IPS DF 6.9 (cell line): ENCODE measurements at places on chromosomes 5 and 9.
A peak's percentile ranks its signal among the peaks of the same experiment; 100 is the strongest.

- no peak for DNase-seq
Measured at GRCh38 chr5:15690611-15691010, 190.6 kb downstream of the FBXL7 start.

DNA sequence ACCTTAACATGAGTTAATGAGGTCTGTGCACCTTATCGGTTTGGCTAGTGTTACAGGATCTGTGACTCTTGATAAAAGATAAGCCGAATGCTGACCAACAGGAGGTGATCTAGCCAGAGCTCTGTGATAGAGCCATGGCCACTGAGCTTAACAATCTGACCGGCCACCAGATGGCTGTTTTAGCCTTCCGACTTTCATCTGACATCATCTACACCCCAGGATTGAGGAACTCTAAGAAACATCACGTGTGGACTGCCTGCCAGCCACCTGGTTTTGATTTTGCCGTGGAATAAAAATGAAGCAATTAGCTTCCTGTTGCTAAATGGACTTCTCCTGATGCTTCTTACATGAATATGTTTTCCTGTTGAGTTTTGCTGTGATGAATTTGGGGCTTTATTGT, 281.3 kb downstream of the CEMIP2 start:
- peak; percentile 18 for DNase-seq

GRCh38 chr5:33969572-33970452, 14.7 kb downstream of the SLC45A2 start:
- DNase-seq, result peak; percentile 33

DNA sequence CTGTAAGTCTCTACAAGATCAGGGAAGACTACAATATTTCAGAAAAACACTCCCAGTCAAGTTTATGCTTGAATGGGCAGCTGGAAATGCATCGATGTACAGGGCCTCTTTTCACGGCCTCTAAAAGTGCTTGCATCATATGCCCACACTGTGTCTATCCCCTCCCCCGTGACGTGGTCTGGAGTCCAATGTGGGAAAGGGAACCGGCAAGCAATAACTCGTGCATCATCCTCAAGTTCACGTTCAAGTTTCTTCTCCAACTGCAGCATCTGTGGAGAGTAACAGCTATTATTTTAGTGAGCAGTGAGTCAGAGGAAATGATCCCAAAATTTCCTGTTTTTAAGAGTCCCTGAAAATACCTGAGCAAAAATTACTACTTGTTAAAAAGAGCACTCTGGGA, 22.3 kb downstream of the ATPSCKMT start:
- DNase-seq, result no peak

DNA sequence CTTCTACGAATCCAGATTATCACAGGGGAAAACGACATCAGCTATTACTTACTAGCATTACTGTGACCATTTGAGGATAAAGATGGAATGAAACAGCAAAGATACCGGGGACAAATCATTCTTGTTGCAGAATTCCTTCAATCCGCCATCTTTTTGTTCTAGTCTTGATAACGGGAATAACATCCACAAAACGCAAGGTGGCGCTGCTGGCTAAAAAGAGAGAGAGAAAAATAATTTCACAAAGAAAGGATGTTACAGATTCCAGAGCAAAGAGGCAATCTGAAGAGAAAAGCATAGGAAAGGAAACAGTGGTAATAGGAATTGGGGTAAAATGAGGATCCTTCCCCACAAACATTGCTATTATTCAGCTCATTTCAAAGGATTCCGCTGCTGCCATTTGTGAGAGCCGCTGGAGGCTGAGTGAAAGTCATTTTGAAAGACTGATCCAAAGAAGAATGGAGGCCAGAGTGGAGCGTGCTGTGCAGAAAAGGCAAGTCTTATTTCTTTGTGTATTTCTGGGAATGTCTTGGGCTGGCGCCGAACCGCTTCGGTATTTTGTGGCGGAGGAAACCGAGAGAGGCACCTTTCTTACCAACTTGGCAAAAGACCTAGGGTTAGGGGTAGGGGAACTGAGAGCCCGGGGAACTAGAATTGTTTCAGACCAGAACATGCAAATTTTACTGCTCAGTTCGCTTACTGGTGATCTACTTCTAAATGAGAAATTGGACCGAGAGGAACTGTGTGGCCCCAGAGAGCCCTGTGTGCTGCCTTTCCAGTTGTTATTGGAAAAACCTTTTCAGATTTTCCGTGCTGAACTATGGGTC, at the start of gene PCDHB7:
TSS of gene PCDHB7 (plus strand) at position 264 of the 824 bp plus-strand sequence. CDS start at position 456, 192 bp downstream.
- peak; percentile 50 for DNase-seq

GRCh38 chr5:143564417-143564816, 160.9 kb upstream of the NR3C1 start:
- no peak for DNase-seq

- no peak for DNase-seq
Measured at GRCh38 chr5:5838493-5838892, 416.0 kb downstream of the ICE1 start.

DNA sequence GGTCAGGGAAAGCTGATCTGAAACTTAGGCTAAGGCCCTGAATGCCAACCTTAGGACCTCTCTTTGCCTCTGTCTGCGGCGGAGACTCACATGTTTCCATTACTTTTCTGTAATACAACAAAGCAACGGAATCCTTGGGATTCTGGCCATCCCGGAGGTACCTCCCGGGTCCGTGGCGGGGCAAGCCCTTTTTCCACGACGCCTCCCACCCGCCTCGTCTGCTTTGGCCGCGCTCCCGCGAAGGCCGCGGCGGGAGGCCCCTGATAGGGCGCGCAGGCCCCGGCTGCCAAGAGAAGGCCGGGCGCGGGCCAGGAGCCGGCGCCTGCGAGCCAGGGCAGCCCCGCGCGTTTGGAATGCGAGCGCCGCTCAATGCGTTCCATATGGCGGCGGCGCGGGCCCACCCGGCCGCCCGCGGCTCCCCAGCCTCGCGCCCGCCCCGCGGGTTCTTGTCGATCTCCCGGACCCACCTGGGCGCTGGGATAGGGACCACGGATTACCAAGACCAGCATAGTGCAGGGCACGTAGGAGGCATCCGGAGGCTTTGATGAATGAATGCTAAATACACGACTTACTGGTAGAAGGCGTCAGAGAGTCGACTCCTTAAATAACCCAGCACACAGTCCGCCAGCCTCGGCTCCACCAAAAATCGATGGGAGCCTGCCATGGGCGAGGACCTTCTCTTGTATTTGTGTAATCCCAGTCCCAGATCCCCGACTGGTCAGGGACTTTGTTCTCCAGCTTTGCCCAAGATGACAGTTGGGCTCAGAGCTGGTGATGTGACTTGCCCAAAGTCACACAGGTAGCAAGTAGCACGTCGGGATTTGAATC, 17.5 kb upstream of the PHF19 start:
- no peak for DNase-seq
